ENCODE measurements at places on chromosomes 5 and 9.

GRCh38 chr5:9071524-9071923 lies 474.4 kb downstream of the SEMA5A start:
- DNase-seq, result no peak

DNA sequence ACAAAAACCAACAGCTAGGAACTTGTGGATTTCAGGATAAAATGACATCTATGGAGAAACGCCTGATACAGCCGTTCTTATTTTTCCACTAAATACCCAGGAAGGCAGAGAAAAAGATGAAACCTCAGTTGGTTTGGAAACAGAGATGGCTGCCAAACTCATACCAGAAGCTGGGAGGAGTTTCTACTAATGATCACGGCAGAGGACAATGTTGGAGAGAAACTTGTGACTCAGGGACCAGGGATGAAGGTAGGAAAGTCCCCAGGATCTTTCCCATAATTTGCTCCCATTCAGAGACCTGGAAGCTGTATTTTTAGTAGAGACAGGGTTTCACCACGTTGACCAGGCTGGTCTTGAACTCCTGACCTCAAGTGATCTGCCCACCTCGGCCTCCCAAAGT lies 187.1 kb upstream of the IER5L start:
- no peak for DNase-seq

DNA sequence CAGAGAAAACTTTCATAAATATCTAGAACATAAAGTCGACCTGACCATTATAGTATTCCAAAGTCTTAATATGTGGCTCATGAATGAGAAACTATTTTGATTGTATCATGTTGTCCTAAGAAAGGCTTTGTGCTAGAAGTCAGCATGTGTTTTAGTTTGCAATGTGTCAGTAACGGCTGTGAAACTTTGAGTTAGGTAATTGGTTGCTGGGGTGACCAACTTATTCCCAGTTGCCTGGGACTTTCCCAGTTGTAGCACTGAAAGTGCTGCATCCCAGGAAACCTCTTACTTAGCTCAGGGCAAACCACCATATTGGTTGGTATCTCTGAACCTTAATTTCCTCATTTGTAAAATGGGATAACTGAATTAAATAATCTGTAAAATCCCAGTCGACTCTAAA lies 114.6 kb upstream of the SLC12A2 start:
- DNase-seq, result no peak

DNA sequence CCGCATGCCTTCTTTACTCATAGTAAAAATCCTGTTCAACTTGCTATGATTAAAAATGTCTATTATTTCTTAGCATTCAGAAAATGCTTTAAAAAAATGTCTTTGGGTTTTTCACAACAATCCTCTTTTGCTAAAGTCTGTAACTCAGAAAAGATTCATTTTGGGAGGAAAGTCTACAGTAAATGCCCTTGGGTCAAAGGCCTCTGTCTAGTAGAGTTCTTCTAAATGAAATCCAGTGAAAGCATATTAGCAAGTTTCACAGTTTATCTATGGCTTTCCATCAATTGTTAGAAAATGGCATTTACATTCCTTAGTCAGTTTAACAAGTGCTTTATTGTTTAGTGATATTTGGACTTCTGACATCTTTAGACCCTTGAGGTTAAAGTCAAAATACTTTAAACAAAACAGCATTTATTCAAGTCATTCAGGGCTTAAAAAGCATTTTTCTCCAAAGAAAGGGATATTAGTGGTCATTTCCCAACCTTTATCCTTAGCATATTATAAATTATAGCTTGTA lies 137.1 kb upstream of the TARS1 start:
- DNase-seq, result no peak

- no peak for DNase-seq
Measured at GRCh38 chr5:109900911-109901627, 211.3 kb downstream of the MAN2A1 start.

GRCh38 chr9:78958892-78959291 lies 612.9 kb upstream of the TLE4 start:
- no peak for DNase-seq

DNA sequence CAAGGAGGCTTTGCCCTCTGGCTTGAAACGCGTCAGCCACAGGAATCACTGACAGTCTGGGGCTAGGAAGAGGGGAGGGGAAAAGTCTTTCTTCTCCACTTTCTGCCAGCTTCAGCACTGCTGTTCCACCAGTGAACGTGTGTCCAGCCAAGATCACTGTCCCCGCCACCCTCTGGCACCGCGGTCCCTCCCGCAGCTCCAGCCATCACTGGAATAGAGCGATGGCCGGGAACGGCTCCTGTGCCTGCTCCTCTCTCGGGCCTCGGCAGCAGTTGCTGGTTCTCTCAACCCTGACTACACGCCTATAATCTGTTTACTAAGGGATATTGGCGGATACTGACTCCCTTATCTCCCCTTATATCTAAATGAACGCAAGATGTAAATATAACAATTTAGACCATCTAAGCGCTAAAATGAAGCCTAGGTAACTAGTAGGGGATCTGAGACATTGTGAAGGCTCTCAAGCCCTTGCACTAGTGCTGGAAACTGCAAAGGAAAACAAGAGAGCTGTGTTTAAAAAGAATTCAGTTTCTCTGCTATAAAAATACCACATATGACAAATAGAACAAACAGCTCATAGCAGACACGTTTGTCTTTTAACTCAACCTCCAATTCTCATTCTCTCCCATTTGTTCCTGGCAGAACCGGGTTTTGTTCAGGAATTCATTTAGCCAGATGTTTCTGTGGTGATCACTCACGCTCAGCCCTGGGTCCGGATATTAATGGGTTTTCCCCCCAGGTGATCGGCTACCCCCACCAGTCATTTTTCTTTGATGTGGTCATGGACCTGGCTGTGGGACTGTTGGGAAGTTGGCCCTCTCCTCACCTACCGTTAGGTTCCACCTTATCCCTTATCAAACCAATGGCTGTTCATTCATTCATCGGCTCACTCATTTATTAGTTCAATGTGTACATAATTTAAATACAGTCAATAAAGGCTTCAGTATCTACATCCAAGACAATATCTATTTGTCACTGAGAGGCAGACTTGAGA lies 149.8 kb downstream of the MED10 start:
- DNase-seq, result no peak

- no peak for DNase-seq
Measured at GRCh38 chr9:117218951-117219350, 195.9 kb downstream of the ASTN2 start.

DNA sequence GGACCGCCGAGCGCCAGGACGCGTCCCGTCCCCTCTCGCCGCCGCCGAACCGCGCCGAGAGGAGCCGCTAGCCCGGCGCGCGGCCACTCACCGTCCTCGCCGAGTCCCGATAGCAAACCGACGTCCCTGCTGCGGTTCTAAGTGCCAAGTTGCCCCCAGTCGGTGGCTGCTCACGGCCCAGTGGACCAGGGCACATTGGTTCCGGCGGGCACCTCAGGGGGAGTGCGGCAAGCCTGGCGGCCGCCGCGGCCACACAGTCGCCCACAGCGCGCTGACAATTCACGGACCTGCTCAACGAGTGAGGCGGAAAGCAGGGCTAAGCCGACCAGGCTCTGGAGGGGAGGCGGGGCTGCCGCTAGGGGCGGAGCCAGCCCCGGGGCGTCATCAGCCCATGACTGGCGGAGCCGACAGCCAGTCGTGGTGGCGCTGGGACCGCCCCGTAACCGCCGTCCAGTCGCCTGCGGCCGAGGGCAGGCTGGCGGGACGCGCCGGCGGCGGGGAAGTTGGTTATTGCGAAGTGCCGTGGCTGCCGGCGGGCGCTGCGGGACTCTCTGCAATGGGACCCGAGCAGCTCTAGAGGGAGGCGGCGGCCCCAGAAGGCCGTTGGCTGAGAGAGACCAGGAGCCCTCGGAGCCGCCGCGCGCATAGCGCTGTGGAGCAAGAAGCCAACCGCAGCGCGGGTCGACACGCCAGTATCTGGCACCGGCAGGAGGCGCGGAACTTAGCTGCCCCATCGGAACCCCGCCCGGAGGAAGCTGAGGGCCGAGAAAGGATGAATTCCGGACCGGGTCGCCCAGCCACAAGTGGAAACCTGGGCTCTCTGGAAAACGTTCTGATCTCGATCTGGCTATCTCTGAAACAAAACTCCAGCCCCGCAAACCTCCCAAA lies at the start of gene MARCHF3:
Gene MARCHF3 (minus strand): TSS at position 300 of the 888 bp plus-strand sequence. CDS start 112,387 bp downstream, outside the sequence.
- peak; percentile 88 for DNase-seq

DNA sequence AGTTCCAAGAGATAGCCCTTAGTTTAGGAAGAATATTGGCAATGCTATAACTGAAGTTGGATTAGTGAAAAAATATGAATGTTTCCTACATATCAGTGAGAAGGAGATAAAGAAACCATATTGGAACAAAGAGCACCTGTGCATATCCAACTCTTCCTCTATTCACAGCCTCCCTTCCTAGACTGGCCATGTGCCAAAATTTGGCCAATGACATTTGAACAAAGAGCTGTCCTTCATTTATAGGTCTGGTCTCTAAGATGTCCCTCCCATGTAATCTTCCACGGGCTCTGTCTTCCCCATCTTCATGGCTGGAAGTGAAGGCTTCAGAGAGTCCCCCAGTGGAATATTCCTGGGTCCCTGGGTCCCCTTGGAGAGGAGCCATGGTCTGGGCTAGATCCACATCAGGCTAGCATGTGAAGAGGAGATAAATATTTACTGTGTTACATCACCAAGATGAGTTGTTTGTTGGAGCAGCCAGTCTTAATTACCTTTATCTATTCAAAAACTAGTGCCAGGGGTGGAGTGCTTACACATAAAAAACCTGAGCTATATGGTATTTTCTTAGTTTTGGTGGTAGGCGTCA lies 190.0 kb upstream of the S1PR3 start:
- DNase-seq, result no peak

DNA sequence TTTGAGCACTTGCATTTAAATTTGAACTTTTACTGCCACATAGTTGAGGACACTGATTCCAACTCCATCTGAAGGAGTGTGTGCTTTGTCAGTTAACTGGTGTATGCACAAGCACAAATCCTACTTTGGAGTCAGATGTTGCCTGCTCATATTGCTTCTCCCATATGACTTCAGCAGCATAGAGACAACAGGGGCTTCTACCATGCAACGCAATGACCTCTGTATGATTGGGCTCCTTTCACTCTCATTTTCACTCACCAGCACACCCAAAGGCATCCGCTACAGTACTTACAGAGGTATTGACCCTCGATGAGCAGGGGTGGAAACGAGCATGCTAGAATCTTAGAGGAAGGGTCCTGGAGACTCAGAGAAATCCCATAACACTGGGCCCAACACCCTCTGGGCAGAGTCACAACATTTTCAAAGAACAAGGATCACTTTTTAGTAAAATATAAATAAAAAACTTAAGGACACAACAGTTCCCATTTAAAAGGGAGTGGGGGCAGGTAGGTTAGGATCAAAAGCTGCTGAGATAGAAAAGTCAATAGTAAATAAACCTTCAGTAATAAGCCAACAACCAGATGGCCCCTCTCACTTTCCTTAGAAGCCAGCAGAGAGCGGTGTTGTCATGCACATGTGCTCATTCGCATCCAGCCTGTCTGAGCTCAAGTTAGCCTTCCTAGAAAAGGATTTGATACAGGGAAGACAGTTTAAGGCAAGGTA lies 203.8 kb downstream of the SNCAIP start:
- no peak for DNase-seq

DNA sequence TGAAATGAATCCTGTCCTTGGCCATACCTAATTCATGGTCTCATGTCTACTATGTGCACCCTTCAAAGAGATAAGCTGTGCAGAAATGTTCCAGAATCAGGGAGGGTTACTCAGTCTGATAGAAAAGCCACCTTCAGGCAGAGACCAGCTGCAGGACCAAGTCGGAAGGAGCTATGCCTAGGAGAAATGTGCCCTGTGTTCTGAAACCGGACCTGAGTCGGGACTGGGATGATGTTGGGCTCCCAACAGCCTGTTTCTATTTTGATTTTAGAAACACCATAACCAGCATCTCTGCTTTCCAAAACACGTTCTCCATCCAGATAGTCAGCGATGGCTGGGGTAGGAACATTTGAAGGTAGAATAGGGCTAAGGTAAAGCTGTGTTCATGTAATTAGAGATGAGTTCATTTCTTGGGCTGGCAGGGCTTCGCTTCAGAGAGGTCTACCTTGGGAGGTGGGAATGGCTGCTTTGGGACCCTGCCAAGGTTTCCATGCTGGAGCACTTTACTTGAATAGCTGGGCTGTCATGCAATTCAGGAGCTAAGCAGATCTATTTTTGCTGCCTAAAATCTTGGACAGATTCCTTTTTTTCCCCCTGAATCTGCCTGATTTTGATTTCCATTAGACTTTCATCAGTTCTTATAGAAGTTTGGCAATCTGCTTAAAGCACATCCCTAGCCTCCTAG lies 2.8 kb downstream of the ADCY2 start:
- no peak for DNase-seq

DNA sequence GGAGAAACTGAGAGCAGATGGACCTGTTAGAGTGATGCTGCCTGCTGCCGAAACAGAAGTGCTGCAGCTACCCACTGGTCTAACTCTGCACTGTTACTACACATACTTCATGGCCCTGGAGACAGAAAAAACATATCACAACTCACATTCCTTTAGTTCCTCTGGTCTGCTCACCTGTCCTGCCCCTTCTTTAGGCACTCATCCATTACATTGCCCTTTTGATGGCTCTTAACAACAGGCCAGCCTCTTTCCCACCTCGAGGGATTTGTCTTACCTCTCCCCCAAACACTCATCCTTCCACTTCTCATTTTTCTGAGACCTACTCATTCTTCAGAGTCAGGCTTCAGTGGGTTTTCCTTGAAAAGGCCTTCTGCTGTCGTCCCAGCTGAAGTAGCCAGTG lies 49.2 kb downstream of the KCTD16 start:
- no peak for DNase-seq

DNA sequence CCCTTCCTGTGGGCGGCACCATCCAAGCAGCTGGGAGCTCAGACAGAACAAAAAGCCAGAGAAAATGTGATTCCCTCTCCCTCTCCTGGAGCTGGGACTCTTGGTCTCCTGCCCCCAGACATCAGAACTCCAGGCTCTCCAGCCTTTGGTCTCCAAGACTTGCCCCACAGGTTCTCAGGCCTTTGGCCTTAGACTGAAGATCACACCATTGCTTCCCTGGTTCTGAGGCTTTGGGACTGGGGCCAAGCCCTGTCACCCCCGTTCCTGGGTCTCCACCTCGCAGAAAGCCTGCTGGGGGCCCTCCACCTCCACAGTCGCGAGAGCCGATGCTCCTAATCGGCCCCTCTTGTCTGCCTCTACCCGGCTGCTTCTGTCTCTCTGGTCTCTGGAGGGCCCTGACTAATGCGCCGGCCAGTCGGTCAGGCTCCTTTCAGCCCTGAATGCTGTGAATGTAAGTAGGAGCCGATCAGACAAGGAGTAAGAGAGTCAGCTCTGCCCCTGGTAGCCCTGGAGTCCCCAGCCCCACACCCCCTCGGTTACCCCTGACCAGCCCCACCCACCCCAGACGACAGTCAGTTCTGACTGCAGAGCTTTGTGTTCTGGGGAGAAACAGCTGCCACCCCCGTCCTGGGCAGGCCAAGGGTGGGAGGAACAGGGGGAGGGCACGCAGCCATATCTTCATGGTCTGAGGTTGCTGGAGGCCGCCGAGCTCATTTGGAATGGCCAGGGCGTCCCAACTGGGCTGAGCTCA lies 57.5 kb downstream of the VAV2 start:
- DNase-seq, result no peak

DNA sequence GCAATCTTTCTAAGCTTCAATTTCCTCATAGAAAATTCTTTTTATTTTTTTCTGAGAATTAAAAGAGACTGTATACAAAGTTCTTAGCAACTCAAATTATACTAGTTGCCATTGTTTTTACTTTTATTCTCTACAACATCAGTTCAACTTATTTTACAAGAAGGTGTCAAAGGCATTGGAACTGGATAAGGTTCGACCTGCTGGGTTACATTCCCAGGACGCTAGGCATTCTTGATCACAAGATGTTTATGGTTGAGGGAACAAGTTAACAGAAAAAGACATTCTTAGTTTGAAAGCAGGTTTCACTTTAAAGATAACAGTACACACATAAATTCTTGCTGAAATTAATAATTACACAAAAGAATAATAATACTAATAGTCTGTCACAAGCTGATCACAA lies 163.5 kb upstream of the SNX2 start:
- DNase-seq, result no peak

GRCh38 chr9:81693671-81694378 lies 4.5 kb upstream of the TLE1 start:
- DNase-seq, result no peak
